ENCODE measurements at places on chromosomes 5 and 9. TPM values are rescaled to one million over a fixed set of nuclear protein-coding genes. Genes with fewer than 3 reads are reported as not detected.

DNA sequence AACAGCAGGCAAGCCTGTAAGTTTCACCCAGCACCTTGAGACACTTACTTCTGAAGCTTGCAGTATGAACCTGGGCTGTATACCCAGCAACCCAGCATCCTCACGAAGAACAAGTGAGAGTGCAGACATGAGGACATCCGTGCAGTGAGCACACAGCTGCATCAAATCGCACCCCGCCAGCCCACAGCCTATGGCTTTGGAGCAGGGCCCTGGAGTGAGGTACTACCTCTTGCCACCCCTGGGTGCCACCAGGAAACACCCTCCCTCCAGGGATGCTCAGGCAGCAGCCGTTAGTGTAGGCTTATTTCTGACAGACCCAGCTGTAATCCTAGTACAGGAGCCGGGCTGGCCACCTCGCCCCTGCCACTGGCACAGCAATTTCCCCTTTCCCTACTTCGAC lies 81.4 kb downstream of the ATPSCKMT start:
- no peak overlapping the region for H3K27ac ChIP-seq
- peaks cover 2% of the 10 kb centered on the region for H3K27me3 ChIP-seq
- no peaks in the 10 kb centered on the region for H3K4me1 ChIP-seq
- DNase-seq = no peak
- no peaks in the 10 kb centered on the region for H3K36me3 ChIP-seq

DNA sequence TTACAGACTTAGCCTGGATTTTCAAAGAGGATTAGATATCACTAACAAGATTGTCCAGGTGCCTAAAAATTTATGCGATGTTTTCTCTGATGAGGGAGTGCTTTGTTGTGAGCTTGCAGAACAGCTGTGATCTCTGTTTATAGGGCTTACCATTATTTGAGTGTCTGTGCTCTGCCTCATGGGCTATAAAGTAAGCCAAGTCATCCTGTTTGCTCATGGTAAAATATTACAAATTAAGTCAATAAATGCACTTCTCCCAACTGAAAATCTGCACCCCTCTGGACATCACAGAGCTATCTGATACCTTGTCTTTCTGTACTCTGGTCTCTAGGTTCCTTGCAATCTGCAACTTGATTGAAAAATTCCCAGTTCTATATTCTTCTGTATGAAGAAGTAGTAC lies 293.4 kb upstream of the ACTBL2 start:
- peaks cover 8% of the 10 kb centered on the region for H3K4me1 ChIP-seq
- no peaks in the 10 kb centered on the region for H3K36me3 ChIP-seq
- no peak overlapping the region for H3K27ac ChIP-seq
- H3K4me3 ChIP-seq = no peak overlapping the region
- H3K27me3 ChIP-seq = no peaks in the 10 kb centered on the region

The AGXT2 gene
- not detected for polyA plus RNA-seq

DNA sequence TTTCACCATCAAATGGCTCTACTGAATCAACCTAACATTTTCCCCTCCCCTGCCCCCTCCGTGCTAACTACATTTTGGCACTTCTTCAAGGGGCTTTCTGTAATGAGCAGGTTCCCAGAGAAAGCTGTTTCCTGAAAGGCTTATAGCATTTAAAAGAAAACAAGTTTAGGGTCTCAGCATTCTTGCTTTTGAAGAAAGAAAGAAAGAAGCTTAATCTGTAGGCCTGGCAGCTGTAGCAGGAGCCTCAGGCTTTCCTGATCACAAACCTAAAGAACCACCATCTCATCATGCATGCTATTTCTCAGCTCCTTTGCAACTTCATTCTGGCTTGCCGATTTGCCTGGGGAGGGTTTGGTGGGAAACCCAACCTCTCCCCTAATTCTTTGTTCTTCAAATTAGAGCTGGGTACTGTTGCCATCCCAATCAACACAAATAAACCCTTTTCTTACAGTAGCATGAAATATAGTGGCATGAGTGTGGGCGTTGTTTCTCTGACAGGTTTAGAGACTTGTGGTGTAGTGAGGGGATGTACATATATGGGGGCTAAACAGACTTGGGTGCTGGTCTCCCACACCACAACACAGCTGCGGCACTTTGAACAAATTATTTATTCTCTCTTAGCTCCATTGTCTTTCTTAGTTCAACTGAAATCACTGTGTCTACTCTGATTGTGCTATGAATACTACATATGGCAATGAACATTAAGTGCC lies 160.5 kb upstream of the TNC start:
- no peaks in the 10 kb centered on the region for H3K4me1 ChIP-seq
- H3K4me3 ChIP-seq = no peak overlapping the region
- no peak for DNase-seq
- H3K36me3 ChIP-seq = no peaks in the 10 kb centered on the region

The TMEM232 gene
- 0.58 TPM for polyA plus RNA-seq
